ENCODE measurements at places on chromosomes 4 and X. TPM values are rescaled to one million over a fixed set of nuclear protein-coding genes. Genes with fewer than 3 reads are reported as not detected.

GRCh38 chr4:385934-386707 lies 48.5 kb downstream of the ZNF141 start:
- no peak for DNase-seq

- no peak for DNase-seq
Observed at GRCh38 chr4:117370944-117371668, 285.7 kb upstream of the TRAM1L1 start.

CLDN34 gene
- total RNA-seq = not detected

GRCh38 chrX:18674417-18674787 lies 2.5 kb upstream of the RS1 start:
- peak; percentile 27 for DNase-seq

DNA sequence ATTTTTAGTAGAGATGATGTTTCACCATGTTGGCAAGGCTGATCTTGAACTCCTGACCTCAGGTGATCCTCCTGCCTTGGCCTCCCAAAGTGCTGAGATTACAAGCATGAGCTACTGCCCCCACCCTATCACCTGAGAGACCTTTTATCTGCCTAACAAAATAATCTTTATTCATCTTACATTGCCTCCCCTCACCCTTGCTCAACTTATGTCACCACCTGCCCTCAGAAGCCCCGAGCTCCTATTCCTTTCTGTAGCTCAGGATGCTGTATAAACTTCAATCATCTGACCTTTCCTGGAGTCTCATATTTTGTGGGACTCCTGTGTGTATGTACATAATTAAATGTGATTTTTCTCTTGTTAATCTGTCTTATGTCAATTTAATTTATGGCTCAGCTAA lies 29.7 kb upstream of the ENPP6 start:
- no peak for DNase-seq

GLRA2 gene
- not detected for total RNA-seq

- no peak for DNase-seq
Observed at GRCh38 chr4:86653237-86653865, 59.2 kb downstream of the PTPN13 start.

SYTL4 gene
- 10.5 TPM for total RNA-seq
